ENCODE measurements at places on chromosomes 6 and 20.

DNA sequence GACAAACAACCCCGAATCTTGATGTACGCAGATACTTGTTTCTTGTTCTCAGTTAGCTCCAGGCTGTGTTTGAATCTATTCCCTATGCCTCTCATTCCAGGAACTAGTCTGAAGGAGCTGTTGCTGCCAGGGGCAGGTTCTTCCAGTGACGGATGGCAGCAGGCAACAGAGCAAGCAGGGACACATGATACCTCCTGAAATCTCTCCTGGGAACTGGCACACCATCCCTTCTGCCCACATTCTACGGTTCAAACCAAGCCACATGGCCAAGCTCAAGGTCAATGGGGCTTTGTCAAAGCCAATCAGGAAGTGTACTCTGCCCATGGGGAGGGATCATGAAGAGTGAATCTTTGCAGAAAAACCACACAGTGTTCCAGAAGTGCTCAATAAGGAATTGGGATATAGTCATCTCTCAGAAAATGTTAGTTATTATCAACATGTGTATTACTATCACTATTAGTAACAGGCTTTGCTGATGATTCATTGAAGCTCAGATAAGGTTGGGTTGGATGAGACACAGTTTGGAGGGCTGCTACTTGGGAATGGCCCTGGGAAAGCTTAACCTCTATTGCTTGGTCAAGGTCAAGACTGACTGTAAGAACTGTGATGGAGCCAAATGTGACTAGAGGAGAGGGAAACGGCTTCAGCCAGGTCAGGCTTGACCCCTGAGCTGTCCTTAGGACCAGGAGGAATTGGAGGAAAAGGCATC lies 454.9 kb downstream of the PTPRT start:
- no peak for DNase-seq

- DNase-seq, result no peak
These were observed 38.0 kb upstream of the IPCEF1 start for GRCh38 chr6:154394571-154394970.

- DNase-seq, result no peak
These were observed 932 bp downstream of the PACRG start for GRCh38 chr6:162728706-162729105.

DNA sequence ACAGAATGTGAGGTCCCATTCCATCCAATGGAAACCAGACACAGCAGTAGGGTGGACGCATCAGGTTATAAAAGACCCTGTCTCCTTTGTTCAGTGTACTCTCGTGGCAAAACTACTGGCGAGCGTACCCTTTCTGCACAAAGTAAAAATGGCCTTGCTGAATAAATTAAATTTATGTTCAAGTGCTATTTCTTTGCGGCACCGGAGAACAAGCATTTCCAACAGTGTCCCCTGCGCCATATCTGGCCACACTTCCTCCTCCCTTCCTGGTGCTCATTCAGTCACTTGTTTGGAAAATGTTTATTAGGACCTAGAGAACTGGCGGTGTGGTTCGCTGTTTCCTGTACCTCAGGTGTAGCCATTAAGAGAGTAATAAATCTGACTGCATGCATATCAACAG lies 46.9 kb upstream of the DACT2 start:
- DNase-seq, result no peak

GRCh38 chr6:41470029-41470330 lies 76.2 kb upstream of the FOXP4 start:
- no peak for DNase-seq

- no peak for DNase-seq
These were observed 1960.9 kb upstream of the DEFB115 start for GRCh38 chr20:29296256-29297230.

- no peak for DNase-seq
These were observed 65.0 kb upstream of the CD93 start for GRCh38 chr20:23151008-23151703.

- DNase-seq, result no peak
These were observed 106.9 kb downstream of the FAM50B start for GRCh38 chr6:3956054-3956453.

GRCh38 chr6:10315658-10316372 lies 99.1 kb downstream of the TFAP2A start:
- DNase-seq, result no peak

GRCh38 chr6:121770943-121771342 lies 335.5 kb downstream of the GJA1 start:
- no peak for DNase-seq

DNA sequence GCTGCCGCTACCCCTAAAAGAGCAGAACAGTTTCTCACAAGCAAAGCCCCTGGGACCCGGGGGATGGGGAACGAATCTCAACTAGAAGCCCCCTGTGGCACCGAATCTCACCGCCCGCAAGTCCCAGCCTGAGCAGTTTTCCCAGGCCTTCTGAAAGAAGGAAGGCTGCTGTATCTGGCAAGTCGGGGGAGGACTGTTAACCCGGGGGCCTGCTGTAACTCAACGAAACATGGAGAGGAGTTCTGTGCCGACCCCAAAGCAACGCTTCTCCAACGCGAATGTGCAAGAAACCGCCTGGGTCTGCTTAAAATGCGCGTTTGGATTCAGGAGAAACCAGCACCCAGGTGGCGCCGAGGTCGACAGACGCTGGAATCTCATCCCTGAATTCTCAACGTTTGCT lies 34.2 kb downstream of the DLL1 start:
- no peak for DNase-seq

DNA sequence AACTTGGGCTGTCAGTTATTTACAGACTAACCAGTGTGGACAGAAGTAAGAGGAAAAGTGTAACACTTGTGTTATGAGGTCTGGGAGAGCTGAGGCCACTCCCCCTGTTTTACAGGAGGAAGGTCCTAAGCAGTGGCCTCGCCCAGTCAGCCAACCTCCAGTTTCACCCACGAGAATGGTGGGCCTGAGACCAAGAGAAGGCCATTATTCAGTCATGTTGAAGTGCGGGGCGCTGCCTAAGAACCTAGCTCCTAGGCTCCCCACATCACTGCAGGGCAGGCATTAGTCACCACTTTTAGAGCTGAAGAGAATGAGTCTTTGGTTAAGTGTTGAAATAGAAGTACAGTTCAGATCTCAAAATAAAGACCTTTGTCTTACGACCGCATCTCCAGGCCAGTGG lies 27.9 kb downstream of the CDYL start:
- DNase-seq, result no peak

DNA sequence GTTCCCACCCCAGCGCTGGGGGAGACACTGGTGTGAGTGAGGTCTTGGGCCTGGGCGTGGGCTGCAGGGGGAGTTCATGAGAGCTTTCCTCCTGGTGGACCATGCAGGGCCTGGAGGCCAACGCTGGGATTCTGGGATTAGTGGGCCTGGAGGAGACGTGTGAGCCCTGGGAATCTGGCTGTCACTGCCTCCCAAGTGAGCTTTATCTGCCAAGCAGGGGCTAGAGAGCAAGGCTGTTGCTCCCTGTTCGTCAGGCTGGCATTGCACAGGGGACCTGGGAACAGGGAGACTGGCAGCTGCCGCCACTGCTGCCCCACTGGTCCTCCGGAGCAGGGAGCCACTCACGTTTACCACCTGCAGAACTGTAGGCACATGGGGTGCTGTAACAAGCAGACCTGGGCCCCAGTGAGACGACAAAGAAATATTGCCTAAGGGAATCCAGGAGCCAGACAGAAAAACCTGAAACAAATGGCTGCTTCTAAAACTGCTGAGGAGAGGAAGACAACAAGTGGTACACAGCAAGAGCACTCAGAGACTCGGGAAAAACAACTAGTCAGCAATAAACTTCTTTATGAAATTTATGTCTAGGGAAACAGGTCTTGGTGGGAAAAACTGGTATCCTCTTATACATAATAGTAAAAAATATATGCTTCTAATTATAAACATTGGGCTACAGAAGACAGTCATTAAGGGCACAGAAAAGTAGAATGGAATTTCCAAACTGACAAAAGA lies 45.2 kb downstream of the PPP1R3G start:
- DNase-seq, result no peak
